Amniotic stem cell (primary cell): ENCODE measurements at places on chromosomes 3 and 15.

DNA sequence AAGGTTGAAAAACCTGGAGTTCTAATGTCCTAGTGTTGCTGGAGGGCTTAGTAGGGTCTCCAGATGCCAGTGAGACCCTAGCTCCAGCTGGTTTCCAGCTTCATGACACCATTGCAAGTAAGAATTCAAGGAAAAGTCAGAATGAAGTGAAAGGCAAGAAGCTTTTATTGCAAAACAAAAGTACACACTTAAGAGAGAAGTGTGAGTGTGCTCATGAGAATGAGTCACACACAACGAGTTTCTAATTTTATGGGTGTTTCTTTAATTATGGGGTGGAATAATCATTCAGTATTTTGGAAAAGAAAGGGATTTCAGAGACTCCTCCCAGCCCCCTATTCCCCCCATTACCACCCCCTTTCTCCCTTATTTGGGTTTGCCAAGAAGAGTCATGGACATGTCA, 24.6 kb upstream of the ZNF502 start:
- DNase-seq = no peak

GRCh38 chr3:186520957-186521842, 23.0 kb downstream of the CRYGS start:
- no peak for DNase-seq

- DNase-seq = no peak
These were observed 2.1 kb upstream of the FAM131A start for GRCh38 chr3:184335291-184335660.

GRCh38 chr15:66886241-66886675, 179.1 kb upstream of the SMAD3 start:
- DNase-seq = no peak

GRCh38 chr15:100265641-100266035, 76.1 kb downstream of the ADAMTS17 start:
- DNase-seq = no peak

- no peak for DNase-seq
These were observed 36.4 kb upstream of the BOC start for GRCh38 chr3:113174801-113175485.

- DNase-seq = no peak
These were observed 812.4 kb upstream of the DPPA4 start for GRCh38 chr3:110149763-110150162.

GRCh38 chr3:37726525-37727290, 135.0 kb upstream of the CTDSPL start:
- no peak for DNase-seq

GRCh38 chr15:57654153-57654852, 52.2 kb upstream of the POLR2M start:
- no peak for DNase-seq
